ENCODE measurements at places on chromosomes 1 and 21.

DNA sequence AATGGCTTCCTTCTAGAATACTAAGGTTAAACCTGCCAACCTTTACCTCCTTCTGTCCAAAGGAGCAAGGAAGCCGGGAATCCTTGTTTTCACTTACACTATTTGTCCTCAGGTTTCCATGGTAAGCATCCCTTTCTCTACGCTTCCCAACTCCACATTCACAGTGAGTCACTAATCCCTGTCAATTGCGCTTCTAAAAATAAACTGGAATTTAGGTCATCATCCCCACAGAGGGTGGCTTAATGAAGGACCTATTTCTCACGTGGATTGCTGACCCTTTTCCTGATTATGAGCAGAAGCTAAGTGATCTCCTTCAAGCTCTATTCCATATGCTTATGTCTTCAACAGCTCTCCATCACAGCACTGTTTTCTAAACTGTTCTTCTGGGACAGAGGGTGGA, 39.9 kb upstream of the ABCA4 start:
- no peak for DNase-seq

GRCh38 chr1:169148472-169149252, 42.2 kb downstream of the ATP1B1 start:
- no peak for DNase-seq

DNA sequence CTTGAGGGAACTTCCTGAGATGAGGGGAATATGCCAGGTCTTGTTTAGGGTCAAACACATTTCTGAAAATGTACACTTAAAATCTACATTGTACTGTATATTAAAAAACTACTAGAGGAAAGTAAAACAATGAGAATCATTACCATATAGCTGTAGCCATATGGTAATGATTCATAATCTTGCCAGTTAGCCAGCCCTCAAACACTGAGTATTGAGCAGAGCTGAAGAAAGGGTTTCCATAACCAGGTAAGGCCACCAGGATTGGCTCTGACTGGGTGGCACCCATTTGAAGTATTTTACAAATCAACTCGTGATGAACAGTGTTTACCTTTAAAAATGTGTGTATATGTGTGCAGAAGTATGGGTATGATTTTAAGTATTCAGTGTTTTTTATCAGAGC, 226.7 kb downstream of the SLC45A1 start:
- DNase-seq: no peak

GRCh38 chr1:54120698-54121481, 31.9 kb downstream of the CDCP2 start:
- no peak for DNase-seq

- DNase-seq: no peak
These were observed 774 bp upstream of the WDTC1 start for GRCh38 chr1:27233667-27234048.

DNA sequence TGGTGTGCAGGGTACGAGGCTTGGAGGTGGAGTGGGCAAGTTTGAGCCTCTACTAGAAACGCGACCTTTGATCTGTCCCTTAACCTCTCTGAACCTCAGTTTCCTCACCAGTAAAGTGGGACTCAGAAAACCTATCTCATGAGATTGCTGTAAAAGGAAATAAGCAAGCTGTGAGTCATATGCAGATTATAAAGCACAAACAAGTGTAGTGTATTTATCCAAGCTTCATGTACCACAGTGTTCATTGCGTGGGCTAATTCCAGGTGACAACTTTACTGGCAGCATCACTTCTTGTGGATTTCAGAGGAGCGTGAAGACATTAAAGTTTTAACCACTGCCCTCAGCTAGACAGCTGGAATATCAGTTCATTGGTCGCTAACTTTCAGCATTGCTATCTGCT, 44.4 kb downstream of the ZNF697 start:
- DNase-seq: no peak

DNA sequence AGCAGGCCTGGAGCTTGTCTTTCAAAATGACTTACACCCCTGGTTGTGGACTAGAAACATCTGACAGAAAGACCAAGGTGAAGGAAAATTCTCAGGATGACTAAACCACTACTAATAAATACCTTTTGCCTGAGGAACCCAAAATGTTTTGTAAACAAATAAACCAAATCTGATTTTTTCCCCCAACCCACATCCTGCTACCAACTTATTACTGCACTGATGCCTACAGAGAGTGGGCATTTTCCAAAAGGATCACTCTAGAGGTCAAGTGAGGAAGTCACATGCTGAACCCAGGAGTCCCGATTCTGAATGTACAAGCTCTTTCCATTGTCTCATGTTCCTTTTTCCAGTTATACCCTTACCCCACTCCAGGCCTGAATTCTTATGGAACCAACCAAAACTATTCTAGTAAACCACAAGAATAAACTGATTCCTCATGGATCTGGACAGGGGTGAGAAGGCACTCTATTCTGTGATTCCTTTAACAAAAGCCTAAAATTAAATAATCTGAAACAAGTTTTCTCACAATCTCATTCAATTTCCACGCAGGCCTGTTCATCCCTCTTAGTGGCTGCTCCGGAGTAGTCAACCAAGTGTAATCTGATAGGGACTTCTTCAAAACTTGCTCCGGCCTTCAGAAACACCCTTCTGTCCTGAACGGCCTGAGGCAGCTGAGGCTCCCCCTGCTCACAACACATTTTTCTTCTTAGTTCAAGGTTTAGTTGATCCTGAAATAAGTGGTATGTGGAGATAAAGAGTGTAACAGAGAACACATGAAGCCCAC, 1.4 kb downstream of the PI4KB start:
- no peak for DNase-seq

Data from breast epithelium (tissue), 4 donors.